GM18507 (cell line): ENCODE measurements at places on chromosomes 13 and 19.

GRCh38 chr13:99863789-99864626 is 107.6 kb downstream of the ZIC5 start:
- DNase-seq = no peak

DNA sequence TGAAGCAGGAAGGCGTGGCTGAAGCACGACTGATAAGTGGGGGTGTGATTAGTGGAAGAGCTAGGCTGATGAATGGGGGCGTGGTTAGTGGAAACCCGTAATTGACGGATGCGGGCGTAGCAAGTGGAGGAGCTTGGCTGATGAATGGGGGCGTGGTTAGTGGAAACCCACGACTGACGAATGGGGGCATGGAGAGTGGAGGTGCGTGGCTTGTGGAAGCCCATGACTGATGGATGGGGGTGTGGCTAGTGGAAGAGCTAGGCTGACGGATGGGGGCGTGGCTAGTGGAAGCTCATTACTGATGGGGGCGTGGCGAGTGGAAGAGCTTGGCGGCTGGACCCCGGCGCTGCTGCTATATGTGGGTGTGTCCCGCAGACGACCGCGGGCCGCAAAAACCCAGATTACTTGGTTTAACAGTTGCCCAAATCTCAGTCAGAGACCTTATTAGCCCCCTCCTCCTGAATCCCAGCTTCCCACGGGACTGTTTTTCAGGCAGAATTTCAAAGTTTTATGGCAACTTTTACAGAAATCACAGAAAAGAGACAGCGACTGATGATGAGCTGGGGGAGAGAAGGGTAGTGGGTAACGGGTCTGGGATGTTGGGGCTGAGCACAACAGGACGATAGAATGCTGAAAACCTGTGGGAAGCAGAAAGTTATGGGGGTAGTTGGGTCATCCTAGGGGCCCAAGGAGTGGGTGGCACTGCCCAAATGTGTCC is 9.0 kb upstream of the MEIS3 start:
- peak; percentile 65 for DNase-seq

DNA sequence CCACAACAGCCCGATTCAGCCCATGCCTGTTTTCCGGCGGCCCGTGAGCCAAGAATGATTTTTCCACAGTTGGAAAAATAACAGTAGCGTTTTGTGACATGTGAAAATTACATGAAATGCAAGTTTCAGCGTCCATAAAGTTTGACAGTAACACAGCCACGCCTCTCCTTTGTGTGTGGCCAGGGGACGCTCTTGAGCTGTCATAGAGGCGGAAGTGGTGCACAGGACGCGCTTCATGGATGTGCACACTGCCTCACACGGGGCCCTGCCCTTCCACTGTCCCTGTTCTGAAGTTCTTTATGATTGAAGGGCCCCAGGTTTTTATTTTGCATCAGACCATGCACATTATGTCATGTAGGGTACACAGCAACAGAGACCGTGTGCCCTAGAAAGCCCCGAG is 12.4 kb upstream of the ELAVL1 start:
- DNase-seq = no peak

GRCh38 chr19:15283141-15283883 is 49.0 kb downstream of the BRD4 start:
- no peak for DNase-seq
